ENCODE measurements at places on chromosomes 1 and 21.

DNA sequence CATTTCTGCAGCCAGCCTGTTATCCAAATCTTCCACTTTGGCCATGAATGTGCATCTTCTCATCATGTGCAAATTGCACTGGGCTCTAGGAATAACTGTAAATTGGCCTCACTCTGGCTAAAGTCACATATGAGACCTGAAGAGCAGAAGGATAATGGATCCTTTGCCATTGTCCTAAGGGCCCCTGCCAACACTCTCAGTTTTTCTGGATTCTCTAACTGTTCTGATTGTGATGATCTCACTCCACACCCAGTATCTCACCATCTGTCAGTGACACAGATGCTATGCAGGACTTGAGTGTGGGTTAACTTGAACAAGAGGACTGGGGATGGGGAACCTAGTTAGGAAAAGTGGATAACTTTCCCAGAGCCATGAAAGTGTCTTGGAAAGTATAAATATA lies 8.5 kb upstream of the FYB2 start:
- no peak for DNase-seq

DNA sequence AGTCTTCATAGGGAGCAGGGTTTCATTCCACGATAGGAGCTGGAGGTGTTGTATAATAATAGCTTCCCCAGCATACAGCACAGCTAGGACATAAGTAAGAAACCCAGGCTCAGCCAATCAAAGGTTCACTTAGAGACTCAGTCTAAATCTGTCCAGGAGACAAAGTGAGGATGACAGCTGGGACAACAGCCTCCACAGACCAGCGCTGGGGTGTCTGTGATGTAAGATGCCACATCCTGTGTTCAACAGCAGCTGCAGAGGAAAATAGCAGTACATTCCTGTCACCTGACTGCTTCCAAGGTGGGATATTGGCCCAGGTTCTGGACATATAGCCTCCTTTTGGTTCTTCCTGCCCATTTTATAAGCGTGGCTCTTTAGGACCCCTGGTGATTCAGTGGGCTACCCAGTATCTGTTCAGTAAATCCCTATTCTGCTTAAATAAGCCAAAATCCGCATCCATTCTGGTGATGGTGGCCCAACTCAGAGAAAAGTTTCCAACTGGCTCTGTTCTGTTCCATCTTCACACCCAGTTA lies 176.8 kb upstream of the SYT6 start:
- DNase-seq: no peak

DNA sequence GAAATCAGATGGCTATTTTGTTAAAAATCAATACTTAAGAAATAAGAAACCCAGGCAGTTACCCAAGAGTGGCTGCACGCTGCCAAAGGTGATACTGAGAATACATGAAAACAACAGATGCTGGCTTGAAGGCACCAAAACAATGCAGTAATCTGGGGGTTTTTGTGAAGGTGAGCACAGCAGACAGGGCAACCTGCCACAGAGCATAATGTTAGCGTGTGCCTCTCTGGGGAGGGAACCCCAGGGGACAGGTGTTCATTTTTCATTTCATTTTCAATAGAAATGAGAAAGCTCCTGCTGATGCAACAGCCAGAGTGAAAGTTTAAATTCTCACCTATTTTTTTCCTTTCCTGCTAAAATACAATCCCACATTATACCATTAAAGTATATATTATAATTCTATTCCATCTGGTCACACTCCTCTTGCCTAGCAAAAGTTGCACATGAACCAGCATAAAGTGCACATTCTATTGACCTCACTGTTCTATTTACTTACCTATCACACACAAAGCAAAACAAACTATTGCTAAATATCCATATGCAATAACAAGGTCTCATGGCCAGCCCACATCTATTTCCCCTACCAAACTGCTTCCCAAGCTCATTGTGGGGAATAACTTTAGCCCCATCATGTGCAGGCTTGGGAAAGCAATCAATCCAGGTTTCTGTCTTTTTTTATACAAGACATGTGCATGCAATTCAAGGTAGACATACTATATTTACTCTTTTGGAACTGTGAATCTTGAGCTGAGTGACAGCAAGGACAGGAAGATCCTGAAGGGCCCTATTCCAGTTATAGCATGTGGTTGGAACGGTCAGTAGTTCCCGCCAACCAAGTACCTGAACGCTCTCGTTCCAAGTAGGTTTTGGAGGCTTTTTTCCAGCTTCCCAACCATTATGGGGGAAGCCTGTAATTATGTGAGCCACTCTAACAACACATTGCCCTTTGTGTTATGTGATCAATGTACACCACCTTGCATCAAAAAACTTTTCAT lies 173.6 kb downstream of the RERE start:
- peak; percentile 20 for DNase-seq

GRCh38 chr1:10699470-10699835 lies 97.0 kb downstream of the CASZ1 start:
- no peak for DNase-seq

- DNase-seq: peak; percentile 74
Measured at GRCh38 chr1:50774759-50775351, 185.2 kb downstream of the FAF1 start.

GRCh38 chr1:37038227-37039093 lies 4.1 kb upstream of the GRIK3 start:
- DNase-seq: no peak

- DNase-seq: no peak
Measured at GRCh38 chr1:31266547-31266946, 26.9 kb upstream of the NKAIN1 start.

DNA sequence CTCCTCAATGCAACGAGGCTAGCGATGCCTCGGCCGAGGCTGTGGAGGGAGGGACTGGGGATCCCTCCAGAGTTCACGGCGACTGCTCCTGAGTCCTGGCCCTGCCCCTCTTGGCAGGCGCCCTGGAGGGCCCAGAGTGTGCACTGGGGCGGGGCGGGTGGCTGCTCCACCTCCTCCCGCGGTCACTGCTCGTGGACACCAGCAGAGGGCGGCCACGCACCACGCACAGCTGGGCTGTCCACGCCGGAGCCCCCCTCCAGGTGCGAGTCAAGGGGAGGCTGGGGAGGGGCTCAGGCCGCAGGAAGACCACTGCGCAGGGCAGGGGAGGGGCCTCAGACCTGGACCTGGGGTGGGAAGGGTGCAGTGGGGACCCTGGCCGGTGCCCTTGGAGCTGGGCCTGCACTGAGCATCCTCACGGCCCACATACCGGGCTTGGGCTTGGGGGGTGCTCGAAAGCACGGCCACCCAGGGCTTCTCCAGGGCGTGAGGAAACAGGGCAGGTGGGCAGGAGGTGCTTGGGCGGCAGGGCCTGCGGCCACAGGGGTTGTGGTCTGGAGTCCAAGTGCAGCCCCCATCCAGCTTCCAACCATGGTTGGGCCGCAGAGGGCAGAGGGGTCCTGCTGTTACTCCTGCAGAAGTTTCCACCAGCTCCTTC lies 20.6 kb upstream of the TTC34 start:
- DNase-seq: peak; percentile 69

DNA sequence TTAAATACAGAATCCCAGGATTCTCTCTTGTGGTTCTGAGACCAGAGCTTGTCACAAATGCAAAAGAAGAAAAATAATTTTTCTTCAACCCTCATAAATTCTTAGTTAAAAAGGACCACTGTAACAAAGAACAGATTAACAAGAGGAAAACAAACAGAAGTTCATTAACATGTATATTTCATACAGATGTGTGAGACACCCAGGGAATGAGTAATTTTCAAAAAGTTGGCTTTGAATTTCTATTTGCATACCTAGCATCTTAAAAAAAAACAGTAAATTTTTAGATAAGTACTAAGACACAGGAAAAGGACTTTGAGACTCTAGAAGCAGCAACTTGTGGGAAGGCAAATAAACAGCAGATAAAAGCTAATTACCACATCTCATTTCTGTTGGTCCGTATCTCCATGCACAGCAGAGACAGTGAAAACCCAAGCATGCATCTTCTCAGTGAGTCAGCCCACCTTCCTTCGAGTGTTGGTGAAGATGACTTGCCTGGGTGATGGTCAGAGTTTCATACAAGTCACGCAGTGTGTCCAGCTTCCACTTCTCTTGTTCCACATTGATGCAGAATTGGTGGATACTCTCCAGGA lies 399.9 kb upstream of the ADAMTS5 start:
- DNase-seq: no peak

DNA sequence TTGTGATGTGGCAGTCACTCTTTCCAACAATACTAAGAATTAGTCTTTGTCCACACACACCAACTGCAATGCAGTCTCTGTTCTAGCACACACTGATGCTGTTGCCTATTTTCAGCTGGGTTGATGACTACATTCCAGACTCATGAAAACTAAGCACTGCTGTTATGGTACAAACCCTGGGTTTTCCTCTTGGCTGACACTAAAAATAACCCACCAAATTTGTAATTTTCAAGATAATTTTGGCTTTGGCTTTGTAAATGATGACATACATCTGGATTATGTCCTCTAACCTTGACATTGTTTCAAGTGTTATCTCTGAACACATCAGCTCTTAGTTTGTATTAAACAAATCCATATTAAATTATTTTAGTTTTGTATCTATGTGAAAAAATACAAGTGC lies 444.8 kb downstream of the PTPRC start:
- DNase-seq: no peak

DNA sequence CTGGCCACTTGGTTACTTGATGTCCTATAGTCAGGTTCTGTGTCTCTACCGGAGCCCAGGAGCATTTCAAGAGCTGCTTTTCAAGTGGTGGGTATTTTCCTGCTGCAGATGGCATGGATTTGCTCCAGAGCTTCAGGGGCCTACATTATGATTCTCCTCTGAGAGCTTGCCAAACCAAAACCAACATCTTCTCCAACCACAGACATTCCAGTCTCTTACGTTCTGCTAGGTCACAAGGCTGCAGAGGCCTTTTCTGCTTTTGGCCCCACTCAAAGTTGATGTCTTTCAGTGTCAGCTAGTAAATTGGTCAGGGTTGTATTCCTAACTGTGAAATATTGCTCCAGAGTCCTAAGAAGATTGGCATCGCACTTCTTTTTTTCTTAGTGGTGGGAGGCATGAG lies 14.7 kb upstream of the AQP10 start:
- no peak for DNase-seq

GRCh38 chr21:30027986-30028385 lies 88.2 kb upstream of the GRIK1 start:
- no peak for DNase-seq

DNA sequence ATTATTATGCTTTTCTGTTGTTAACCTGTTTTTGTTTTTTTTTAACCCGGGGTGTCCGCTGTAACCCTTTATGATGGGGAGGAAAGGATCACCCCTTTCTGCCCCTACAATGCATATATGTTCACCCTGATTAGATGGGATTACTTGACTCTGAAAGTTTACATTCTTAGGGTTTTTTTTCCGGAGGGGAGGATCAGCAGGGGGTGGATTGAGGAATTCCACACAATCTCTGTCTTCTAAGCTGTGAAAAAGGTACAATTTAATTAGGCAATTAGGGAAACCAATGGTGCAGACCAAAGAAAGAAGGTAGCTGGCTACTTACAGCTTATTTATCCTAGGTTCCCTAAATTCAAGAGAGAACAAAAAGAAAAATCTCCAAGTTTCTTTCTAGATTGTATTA lies 58.3 kb downstream of the EDEM3 start:
- no peak for DNase-seq
